ENCODE measurements at places on chromosomes 5 and 9.

DNA sequence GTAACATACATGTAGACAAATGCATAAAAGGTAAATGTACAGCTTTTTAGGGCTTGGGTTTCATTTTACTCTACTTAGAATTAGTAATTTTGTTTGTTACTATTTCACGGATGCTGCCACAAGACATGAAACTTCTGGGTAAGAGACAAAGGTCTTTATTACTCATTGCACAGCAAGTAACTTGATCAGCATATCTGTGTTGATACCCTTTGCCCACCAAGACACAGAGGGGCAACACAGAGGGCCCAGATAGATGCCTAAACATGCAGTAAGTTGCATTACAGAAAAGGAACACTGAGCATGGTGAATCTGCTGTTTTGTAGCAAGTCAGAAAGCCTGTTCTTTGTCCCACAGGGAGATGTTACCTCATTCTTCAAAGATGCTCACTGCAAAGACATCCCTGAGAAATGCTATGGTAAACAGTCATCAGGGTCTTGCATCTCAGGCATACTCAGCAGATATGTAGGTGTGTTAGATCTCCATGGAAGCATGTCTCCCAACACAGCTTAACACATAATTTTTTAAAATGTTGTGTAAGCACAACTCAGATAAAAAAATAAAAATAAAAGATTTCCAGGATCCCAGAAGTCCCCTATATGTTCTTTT lies 10.3 kb downstream of the ITGA2 start:
- DNase-seq = peak; percentile 50

GRCh38 chr5:41067714-41068568 lies 3.2 kb downstream of the MROH2B start:
- no peak for DNase-seq

GRCh38 chr9:122904466-122904822 lies 715 bp downstream of the RC3H2 start:
- DNase-seq = no peak

- no peak for DNase-seq
These were observed 116.9 kb downstream of the NPR3 start for GRCh38 chr5:32827981-32828380.

DNA sequence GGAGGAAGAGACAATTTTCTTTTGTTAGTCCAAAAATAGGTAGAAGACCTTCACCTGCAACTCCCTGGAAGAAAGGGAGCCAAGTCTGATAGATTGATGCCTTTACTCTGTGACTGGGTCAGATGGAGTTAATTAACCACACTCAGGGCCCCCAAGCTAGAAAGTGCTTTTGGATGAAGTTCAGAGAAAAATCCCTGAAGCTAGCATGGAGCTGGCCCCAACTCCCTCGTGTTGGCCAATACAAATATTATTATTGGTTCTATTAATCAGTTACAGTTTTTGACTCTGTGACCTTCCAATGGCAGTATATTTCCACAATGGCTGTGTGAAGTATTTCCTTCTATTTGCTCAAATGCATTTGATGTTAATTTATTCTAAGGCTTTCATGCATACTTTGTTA lies 1753.5 kb downstream of the EFNA5 start:
- DNase-seq = no peak
